Keratinocyte (primary cell): ENCODE measurements at places on chromosomes 3 and 15.

DNA sequence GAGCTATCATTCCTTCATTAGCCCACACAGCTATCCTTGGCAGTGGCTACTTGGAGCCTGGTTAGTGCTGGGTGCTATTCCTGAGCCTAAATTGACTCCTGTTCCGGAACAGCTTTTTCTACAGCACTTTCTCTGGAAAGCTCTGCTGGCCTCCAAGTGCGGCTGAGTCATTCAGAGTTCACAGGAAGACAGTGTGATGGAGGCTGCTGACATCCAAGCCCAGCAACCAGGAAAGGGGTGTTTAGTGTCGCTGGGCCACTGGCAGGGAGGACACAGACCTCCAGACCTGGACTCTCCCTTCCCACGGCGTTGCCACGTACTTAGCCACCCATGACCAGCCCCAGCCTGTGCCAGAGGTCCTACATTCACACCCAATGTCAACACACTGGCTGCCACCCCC lies 28.7 kb downstream of the CACNA2D2 start:
- no peak for DNase-seq

DNA sequence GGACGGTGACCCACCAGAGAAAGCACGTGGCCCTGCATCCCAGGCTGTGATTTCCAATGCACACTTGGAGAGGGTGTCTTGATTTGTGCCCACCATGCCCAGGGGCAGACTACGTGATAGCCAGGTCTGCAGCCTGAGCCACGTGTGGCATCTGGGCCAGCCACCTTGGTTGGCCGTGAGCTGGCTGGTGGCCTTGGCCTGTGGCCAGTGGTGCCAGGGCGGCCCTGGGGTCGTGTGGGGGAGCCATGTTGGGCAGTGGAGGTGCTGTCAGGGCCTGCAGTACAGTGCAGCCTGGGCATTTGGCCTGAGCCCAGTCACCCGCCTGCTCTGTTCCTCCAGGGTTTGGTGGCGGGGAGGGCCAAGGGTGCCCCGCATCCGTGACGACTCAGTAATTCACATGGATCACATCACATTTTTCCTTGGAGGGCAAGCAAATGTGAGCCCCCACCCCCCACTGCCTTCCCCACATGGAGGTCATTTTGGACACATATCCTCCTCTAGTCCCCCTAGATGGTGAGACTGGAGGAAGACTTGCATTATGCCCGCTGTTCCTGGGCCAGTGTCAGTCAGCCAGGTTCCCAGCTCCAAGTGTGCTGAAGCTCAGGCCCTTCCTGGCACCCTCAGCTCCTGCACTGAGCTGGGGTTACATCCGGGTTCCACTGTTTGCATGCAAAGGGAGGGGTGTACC lies 201.4 kb downstream of the UBE3A start:
- no peak for DNase-seq

- no peak for DNase-seq
These were observed 993 bp upstream of the SIAH2 start for GRCh38 chr3:150763841-150764483.

DNA sequence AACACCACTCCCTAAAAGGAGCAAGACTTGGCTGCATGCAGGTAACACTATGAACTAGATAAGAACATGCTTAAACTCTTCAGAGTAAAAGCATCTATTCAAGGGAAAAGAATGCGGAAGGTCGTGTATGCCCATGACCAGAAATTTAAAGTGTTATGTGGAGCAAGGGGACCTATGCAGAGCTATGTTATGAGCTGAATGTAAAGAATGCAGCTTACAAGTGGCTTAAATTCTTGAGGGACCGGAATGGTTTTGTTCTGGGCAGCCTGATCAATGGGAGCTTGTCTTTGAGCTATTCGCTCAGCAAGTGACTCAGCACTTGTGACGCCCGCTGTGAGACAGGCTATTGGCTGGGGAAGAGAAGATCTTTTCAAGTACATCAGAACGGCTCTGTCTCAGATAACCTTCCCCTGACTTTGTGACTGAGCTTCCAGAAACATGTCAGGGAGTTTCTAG lies 367.5 kb upstream of the THBS1 start:
- DNase-seq, result peak; percentile 99

DNA sequence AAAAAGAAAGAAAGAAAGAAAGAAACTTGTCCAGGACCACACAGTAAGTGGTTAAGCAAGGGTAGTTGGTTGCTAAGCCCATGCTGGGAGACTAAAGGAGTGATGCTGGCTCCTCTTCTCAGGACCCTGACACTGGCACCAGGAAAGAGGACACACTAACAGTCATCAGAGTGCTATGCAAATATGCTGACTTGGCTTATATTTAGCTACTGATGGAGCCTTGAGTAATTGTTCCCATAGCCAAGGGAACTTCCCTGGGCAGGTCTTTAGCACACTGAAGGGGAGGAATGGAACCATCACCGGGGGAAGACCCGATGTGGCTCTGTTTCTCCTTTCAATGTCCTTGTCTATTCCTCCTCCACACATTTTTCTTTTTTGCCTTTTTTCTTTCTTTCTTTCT lies 6.2 kb downstream of the TMEM40 start:
- no peak for DNase-seq

DNA sequence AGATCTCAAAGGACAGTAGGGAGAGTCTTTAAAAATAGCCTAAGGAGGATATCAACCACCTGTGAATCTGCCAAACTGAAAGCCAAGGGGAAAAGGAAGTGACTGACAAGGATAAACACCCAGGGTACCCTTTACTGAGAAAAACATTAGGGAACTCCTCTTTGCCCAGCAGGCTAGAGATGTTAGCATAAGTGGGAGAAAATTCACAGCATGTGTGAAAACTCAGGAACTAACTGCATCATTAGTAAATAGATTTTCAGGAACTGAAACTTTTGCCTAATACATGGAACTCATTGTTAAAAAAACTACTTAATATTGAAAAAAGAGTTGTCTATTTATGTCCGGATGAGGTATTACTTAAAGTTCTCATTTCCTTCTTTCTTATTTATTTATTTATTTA lies 375.5 kb downstream of the NTRK3 start:
- no peak for DNase-seq

- no peak for DNase-seq
These were observed 1.8 kb upstream of the GPR171 start for GRCh38 chr3:151204530-151205402.

DNA sequence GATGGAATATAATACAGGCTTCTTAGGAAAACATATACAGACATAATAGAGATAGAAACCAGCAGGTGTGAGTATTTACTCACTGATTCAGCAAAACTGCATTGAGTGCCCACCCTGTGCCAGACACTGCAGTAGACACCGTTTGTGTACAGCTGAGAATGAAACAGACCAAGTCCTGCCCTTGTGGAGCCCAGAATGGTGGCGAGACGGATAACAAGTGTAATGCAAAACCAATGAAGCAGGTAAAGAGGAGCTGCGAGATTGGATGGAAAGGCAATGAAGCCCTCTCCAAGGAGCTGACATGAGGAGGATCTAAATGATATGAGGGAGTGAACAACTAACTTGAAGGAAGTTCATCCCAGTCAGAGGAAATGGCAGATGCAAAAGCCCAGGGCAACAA lies 256.4 kb downstream of the MEX3B start:
- no peak for DNase-seq

- DNase-seq, result no peak
These were observed 195.6 kb downstream of the ZBBX start for GRCh38 chr3:167184511-167184910.
